ENCODE measurements at places on chromosomes 4 and X.

- DNase-seq: no peak
These were observed 167.0 kb upstream of the GALNT7 start for GRCh38 chr4:173001571-173001970.

DNA sequence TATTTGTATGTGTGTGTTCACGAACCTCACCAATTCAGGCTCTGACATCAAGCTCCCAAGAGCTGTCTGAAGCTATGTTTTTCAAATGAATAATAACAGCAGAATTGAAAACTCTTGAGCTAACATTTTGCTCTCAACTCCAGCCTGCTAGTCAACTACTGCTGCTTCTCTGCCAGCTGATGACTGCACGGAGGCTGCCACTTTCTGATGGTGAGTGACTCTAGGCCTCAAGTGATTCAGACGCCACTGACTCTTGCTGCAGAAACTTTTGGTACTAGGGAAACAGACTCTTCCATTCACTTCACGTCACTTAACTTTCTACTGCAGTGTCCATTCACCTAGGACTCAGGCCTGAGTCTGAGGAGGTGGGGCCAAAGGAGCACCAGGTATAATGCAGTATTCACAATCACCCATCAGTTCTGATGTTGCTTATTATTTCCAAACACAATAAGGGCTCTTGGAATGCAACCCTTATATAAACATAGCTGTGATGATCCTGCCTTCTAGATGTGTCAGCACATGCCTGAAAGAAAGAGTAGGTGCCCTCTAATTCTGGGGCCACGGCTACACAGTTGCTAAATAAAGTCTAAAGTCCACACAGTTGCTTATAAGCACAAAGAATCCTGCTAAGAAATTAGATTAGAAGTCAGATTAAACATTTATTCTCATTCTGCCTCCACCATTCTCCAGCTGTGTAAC lies 16.0 kb downstream of the PRDM8 start:
- DNase-seq: no peak

- DNase-seq: no peak
These were observed 38.5 kb upstream of the MSANTD1 start for GRCh38 chr4:3210467-3210866.

DNA sequence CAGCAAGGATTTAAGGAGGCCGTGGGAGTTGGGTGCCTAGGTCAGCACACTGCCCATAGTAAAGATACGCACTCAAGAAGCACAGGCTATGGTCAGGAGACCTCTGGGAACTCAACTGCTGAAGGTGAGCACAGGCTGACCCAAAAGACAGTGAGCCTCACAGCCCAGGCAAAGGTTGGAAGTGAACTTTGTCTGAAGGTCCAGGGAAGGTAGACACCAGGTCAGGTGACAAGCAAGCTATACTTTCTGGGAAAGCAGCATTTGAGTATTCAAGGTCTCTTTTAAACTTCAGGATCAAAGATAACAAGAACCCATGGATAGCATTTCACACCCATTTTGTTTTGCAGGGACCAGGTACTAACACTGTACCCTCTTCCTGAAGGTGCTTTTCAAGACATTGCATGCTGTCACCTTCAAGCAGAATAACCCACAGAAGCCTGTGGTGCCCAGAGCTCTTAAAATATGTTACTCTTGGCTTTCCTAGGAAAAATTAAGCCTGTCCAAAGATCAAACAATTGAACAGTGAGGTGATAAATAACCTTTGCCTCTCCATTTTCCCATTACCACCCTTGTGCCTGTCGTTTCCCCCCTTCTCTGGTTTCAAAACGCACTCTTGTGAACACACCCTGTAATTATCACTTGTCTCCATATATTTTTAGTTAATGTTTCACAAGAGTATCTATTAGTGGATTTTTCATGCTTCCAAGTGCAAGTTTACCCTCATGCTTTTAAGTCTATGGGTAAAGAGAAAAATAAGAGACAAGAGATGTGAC lies 3.4 kb upstream of the S100G start:
- DNase-seq: no peak

GRCh38 chr4:75921910-75922309 lies 18.9 kb downstream of the NAAA start:
- DNase-seq: no peak

DNA sequence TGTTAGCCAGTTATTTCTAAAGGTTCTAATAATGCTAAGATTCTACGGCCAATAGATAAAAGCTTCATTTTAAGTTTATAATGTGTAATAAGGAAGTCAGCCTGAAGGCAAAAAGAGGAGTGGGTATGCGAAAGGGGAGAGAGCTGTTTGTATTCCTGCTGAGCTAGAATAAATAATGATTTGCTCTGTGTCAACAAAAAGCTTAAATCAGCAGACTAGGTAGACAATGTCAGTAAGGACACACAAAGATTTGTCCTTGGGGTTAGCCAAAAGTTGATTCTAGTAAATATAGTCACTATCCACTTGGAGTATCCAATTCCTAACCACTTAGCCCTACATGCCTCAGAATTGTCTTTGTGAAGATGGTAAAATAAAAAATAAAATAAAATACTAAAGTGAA lies 90.3 kb upstream of the GRIA3 start:
- DNase-seq: no peak

GRCh38 chr4:41410049-41410448 lies 127.9 kb upstream of the LIMCH1 start:
- DNase-seq: no peak

- no peak for DNase-seq
These were observed 26.9 kb upstream of the WWC2 start for GRCh38 chr4:183072176-183072575.

DNA sequence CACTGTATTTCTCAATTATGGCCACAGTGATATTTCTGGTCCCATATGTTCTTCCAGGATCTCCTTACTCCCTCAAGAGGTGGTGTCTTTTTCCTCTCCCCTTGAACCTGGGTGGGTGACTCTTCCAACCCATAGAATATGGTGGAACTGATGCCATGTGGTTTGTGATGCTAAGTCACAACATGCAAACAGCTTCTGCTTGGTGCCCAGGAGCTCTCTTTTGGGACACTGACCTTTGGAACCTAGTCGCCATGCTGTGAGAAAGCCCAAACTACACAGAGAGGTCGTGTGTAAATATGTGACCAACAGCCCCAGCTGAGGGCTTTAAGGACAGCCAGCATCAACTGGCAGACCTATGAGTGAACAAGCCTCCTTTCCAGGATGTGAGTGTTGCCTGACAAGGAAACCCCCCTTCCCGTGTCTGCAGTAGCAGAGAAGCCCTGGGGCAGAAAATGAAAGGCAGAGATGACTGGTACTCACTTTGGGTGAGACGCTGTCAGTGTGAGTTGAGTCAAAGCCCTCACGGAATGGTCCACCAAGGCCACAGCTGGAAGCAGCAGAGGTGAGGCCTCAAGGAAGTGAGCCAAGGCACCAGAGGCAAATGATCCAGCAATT lies 223.4 kb downstream of the BCOR start:
- no peak for DNase-seq

DNA sequence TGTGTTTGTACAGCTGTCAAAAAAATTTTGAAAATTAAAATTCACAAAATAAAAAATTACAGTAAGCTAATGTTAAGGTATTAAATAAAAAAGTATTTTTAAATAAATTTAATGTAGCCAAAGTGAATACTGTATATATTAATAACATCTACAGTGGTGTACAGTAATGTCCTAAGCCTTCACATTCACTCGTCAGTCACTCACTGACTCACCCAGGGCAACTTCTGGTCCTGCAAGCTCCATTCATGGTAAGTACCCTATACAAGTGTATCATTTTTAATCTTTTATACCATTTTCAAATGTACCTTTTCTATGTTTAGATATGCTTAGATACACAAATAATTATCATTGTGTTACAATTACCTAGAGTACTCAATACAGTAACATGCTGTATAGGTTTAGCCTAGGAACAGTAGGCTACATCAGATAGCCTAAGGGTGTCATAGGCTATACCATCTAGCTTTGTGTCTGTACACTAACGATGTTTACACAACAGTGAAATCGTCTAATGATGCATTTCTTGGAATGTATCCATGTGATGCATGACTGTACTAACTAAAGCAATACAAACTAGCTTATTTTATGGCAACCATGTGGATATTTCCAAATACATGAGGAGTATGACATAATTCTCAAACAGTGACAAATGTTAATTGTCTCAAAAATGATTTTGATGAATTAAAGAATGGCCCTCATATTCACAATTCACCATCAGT lies 13.7 kb downstream of the DDX60 start:
- no peak for DNase-seq

DNA sequence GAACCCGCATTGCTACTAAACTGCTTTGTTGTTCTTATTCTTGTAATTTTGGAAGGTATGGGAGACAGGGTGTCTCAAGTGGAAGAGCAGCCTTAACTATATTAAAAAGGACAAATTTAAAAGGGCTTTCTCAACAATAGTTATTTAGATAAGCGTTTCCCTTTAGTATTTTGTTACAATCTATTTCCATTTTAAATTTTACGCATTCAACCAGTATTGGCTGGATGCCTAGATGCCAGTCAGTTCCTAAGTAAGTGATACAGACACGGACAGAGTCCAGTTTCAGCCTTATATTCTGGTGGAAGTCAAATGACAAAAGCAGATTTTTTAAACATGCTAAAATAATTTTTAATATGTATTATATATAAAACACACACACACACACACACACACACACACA lies 28.3 kb downstream of the FAT1 start:
- no peak for DNase-seq

GRCh38 chrX:137062915-137063617 lies 29.3 kb upstream of the GPR101 start:
- no peak for DNase-seq

DNA sequence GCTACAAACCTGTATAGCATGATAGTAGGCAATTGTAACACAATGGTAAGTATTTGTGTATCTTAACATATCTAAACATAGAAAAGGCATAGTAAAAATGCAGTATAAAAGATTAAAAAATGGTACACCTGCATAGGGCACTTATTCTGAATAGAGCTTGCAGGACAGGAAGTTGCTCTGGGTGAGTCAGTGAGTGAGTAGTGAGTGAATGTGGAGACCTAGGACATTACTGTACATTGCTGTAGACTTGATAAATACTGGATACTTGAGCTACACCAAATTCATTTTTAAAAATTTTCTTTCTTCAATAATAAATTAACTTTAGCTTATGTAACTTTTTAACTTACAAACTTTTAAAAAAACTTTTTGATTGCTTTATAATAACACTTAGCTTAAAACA lies 68.2 kb upstream of the MAML3 start:
- no peak for DNase-seq

- DNase-seq: no peak
These were observed 37.2 kb upstream of the GPR78 start for GRCh38 chr4:8542776-8543525.

GRCh38 chr4:107625391-107625902 lies 94.6 kb downstream of the PAPSS1 start:
- DNase-seq: no peak

DNA sequence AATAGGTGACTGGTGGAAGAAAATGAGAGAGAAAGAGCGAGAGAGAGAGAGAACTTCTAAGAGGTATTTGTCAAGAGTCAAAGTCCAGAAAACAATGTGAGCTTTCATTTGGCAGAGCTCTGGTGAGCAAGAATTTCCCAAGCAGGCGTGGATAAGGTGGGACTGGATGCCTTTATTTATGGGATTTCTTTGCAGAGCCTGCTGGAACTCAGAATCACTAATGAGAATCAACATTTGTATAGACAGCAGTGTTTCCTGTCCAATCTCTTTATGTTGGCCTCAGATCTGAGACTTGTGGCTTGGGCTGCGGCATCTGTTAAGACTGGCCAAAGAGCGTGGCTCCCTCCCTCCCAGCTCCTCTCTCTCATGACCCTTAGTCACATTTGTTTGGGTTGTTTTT lies 67.9 kb upstream of the TBL1X start:
- DNase-seq: no peak

- DNase-seq: no peak
These were observed 359.4 kb upstream of the ZCCHC13 start for GRCh38 chrX:73944563-73944908.

GRCh38 chr4:1222938-1223690 lies 25.8 kb downstream of the CTBP1 start:
- no peak for DNase-seq

GRCh38 chr4:15353207-15353606 lies 74.6 kb upstream of the C1QTNF7 start:
- DNase-seq: no peak

- no peak for DNase-seq
These were observed 318.3 kb downstream of the GLUD2 start for GRCh38 chrX:121365572-121366161.

- DNase-seq: no peak
These were observed 112.5 kb downstream of the MAPK10 start for GRCh38 chr4:86247320-86247719.

- DNase-seq: no peak
These were observed 870.2 kb downstream of the ADGRL3 start for GRCh38 chr4:62070291-62070852.

- DNase-seq: no peak
These were observed 64.4 kb upstream of the TEX13D start for GRCh38 chrX:124268099-124268498.

GRCh38 chr4:169210504-169211118 lies 60.1 kb downstream of the SH3RF1 start:
- no peak for DNase-seq

- DNase-seq: no peak
These were observed 71.0 kb downstream of the SNCA start for GRCh38 chr4:89765966-89766365.

DNA sequence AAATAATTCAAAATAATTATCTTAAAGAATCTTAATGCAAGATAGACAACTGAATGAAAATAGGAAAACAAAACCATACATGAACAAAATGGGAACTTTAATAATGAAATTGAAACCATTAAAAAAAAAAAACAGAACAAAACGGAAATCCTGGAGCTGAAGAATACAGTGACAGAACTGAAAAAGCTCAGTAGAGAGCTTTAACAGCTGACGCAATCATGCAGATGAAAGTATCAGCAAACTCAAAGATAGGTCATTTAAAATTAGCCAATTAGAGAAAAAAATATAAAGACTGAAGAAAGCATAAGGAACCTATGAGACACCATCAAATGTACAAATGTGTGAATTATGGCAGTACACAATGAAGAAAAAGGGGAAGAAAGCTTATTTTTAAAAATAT lies 18.8 kb downstream of the SLC25A31 start:
- DNase-seq: no peak

GRCh38 chr4:78426972-78427371 lies 124.6 kb upstream of the ANXA3 start:
- DNase-seq: peak; percentile 39

DNA sequence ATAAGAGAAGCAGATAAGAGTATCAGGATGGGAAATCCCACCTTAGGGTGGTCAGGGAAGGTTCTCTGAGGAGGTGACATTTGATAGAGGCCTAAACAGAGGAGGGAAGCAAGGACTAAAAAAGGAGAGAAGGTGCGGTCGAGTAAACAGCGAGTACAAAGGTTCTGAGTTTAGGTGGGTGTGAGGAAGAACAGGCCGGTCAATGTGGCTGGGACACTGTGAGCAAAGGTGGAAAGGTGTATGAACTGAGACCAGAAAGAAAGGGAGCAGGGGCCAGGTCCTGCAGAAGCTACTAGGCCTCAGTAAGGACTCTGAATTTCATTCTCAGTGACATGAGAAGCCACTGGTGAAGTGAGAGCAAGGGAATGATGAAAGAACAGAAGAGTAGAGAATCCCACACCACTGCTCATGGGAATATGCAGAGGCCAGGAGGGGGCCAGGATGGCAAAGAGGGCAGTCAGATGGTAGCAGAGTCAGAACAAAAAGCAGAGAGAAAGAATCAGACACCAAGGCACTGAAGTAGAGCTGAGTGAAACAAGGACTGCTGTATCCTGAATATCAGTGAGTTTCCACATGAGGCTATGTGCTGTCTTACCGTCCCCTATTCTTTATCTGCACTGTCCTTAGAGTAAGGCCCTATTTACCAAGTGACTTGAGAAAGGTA lies 18.0 kb downstream of the PRSS48 start:
- DNase-seq: no peak
